SK-N-MC (cell line): ENCODE measurements at places on chromosomes 16 and 17.

- no peak for DNase-seq
These were observed 23.0 kb downstream of the SLC35G3 start for GRCh38 chr17:35170968-35171771.

- no peak for DNase-seq
These were observed 8.5 kb upstream of the COG1 start for GRCh38 chr17:73184136-73184993.

- no peak for DNase-seq
These were observed 2.8 kb downstream of the IRX5 start for GRCh38 chr16:54933281-54934011.

DNA sequence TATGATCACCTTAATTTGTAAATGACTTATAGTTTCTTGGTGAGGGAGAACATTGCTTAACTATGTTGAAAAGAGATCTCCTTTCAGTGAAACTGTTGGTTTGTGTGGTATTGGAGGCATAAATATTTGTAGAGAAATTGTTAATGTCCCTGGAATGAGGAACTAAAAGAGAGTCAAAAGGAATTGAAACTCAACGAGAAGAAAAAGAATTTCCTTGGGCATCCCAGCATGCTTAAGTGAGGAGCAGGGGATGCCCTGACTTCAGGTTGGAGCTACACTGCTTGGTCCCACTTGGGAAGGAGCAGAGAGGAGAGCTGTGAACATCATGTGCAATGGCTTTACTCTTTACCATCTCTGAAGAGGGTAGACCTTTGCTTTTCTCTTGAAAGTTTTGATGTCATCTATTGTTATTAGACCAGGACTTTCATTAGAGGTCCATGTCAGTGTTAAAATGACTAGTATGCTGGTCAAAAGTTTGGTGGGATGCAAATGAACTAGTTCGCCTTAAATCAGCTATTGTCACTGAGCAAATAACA, 21.7 kb downstream of the KRT23 start:
- DNase-seq = no peak

DNA sequence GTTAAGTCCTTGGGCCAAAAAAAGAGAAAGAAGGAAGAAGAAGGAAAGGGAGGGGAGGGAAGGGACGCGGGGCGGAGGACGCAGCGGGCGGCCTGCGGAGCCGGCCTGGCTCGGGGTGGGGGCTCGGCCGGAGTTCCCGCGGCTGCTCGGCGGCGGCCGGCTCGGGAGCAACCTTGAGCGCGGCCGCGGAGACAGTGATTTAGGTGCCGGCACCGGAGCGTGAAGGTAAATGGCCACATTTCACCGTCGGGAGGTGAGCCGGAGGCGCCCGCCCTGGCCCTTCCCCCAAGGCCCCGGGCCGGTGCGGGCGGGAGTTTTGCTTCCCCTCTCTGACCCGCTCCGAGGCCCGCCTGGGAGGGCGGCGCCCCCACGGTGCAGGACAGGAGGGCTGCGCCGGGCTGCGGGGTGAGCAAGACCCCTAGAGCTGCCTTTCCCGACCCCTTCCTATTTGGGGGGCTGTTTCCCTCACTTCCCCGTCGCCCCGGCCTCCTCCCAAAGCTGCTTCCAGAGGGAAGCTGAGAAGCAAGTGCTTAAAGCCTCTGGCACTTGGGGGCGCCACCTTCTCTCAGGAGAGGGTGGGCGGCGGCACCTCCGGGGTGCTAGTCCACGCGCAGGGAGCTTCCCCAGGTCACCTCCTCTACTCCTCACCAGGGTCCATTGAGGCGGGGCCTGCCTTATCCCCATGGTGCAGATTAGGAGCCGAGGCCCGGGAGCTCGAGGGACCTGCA, 56.5 kb downstream of the MRM1 start:
- no peak for DNase-seq

GRCh38 chr17:34254146-34254545, 939 bp upstream of the CCL2 start:
- DNase-seq = no peak

DNA sequence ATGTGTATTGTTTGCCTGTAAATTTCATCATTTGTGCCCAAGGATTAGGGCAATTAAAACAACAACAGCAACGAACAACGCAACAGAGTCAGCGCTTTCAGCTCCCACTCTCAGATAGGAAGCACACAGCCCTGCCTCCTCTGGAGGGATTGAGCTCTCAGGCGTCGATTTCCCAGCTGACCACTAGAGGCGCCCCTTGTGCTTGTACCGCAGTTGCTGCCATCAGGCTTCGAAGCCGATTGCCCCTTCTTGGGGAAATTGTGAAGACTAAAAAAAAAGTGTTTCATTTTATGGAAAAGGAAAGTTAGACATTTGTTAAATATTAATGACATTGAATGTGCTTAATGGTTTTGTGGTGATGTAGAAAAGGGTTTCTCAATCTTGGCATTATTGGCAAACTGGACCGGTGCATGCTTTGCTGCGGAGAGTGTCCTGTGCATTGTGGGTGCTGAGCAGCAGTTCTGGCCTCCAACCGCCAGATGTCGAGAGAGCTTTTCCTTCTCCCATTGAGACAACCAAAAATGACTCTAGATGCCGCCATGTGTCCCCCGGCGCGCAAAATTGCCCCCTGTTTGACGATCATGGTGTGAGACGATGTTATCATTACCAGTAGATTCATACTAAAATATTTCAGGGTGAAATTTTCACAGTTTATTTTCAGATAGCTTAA, 650.4 kb upstream of the RBFOX1 start:
- no peak for DNase-seq

- DNase-seq = no peak
These were observed 7.8 kb upstream of the TBC1D3B start for GRCh38 chr17:36184023-36184765.

GRCh38 chr16:28321700-28322411, 29.5 kb downstream of the SBK1 start:
- DNase-seq = no peak

DNA sequence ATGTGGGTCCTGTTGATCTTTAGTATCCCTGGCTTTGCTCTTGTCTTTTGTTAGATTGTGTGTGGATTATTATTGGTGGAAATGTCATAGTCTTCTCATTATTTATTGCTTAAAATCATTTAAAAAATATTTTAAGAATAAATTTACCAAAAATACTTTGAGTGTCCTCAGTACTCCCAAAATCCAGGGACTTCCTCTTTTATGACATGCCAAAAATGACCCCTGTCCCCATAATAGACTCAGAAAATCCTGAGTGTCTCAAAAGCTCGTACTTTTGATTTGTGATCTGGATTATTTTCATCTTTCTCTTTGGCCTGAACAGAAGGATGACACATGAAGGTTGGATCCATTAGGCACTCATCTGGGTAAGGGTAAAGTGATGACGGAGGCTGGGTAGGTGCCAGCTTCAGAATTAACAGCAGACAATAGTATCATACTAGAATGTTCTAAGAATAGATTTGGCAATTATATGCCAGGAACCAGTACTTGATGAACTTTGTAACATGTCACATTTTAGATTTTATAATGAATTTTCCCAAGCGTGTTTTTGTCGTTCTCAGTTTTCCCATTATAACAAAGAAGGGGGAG, 602.2 kb upstream of the CDH8 start:
- DNase-seq = no peak

GRCh38 chr16:11211977-11212797, 43.8 kb downstream of the SOCS1 start:
- DNase-seq = no peak

DNA sequence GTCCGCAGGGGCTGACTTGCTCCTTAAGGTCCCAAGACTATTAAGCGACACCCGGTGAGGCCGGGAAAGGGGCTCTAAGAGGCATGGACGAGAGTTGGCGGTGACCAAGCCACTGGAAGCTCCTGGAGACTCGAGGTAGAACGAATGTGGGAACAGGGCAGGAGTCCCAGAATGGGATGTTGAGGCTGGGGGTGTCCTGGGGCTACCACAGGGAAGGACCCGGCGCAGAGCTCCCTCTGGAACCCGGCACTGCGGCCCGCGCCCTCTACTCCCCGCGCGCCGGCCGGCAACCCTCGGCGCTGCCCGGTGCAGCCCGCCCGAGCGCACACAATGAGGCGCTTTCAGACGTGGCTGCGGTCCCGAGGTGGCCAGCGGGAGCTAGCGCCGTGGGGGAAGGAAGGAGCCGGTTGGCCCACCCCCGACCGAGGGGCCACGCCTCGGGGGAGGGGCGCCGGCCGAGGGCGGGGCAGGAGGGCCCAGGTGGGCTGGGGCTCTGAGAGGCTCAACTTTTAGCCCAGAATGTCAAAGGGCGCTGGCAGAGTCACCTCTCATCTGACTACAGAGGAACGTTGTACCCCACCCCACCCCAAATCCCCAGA, at the start of gene CHST6:
Gene CHST6, minus strand, starts transcription at position 366 of the 599 bp plus-strand sequence. CDS start 15,613 bp downstream, outside the sequence.
- no peak for DNase-seq

GRCh38 chr16:50266337-50267091, at the start of gene ADCY7:
Gene ADCY7 (plus strand): TSS chr16:50266551. CDS start chr16:50288180, 21,629 bp downstream.
- no peak for DNase-seq

DNA sequence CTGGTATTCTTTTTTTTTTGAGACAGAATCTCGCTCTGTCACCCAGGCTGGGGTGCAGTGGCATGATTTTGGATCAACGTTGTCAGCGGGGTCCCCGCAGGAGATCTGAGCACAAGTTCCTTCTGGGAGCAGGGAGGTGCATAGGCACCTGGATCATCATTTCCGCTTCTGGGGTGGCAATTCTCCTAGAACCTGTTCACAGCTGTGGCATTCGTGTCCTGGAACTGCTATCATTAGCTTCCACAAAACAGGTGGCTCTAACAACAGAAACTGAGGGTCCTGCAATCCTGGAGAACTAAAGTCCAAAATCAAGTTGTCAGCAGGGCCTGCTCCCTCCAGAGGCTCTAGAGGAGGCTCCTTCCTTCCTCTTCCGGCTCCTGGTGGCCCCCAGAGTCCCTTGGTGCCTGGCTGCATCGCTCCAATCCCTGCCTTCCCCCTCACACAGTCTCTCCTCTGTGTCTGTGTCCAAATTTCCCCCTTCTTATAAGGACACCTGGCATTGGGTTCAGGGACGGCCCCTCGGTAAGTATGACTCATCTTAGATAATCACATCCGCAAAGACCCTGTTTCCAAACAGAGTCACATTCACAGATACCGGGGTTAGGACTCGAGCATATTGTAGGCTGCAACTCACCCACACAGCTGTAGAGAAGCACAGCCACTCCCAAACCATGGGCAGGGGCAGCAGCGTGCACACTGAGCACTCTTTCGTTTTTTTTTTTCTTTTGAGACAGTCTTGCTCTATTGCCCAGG, 43.5 kb upstream of the KLHDC4 start:
- DNase-seq = no peak

- DNase-seq = no peak
These were observed 187.2 kb upstream of the CHMP6 start for GRCh38 chr17:80804466-80804865.

- DNase-seq = no peak
These were observed at the start of gene EVPLL for GRCh38 chr17:18377437-18378204. Gene EVPLL (plus strand): TSS chr17:18377778. CDS start chr17:18380938, 3,160 bp downstream.

GRCh38 chr16:17483351-17483750, 12.6 kb upstream of the XYLT1 start:
- DNase-seq = no peak

- DNase-seq = no peak
These were observed 14.0 kb downstream of the PLLP start for GRCh38 chr16:57270221-57271062.

DNA sequence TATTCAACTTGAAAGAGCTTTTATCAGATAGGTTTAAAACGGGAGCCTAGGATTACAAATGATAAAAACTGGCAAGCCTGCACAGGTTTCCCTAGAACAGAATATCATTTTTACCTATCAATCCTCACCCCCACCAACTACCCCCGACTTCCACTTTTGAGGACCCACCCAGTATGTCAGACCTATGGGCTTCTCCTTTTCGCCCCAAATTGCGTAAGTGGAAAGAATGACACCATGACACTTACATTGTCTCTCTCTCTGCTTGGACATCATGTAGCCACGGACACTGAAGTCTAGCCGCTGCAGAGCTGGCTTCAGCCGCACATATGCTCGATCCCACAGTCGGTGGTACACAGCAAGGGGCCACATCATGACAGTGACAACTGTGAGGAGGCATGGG, 7.4 kb upstream of the PSMC3IP start:
- DNase-seq = no peak

GRCh38 chr17:49333804-49334203, 28.2 kb downstream of the ZNF652 start:
- DNase-seq = no peak

- no peak for DNase-seq
These were observed 23.2 kb downstream of the SLC7A6OS start for GRCh38 chr16:68287276-68288251.

- no peak for DNase-seq
These were observed 85.8 kb downstream of the GNAO1 start for GRCh38 chr16:56277075-56277474.

GRCh38 chr16:29738514-29738913, 7.3 kb downstream of the C16orf54 start:
- no peak for DNase-seq

GRCh38 chr16:81669473-81670350, 109.4 kb upstream of the PLCG2 start:
- no peak for DNase-seq

DNA sequence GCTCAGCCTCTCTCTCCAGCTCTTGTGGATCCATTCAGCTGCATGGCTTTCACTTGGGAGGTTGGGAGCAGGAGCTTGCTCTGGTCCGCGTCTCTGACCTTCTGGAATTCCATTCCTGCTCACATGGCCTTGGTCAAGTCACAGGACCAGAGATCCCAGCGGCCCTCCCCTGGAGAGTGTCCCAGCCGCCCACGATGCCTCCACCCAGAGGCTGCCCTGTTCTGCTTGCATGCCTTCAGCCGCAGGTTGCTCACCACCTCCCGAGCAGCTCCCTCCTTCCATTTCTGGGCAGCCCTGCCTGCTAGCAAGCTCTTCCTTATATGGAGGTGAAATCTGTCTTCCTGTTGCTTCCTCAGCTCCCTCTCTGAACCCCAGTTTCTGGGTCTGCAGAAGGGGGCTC, 32.6 kb downstream of the RAI1 start:
- DNase-seq = no peak

- DNase-seq = no peak
These were observed 19.7 kb upstream of the RGS9 start for GRCh38 chr17:65117384-65118035.

DNA sequence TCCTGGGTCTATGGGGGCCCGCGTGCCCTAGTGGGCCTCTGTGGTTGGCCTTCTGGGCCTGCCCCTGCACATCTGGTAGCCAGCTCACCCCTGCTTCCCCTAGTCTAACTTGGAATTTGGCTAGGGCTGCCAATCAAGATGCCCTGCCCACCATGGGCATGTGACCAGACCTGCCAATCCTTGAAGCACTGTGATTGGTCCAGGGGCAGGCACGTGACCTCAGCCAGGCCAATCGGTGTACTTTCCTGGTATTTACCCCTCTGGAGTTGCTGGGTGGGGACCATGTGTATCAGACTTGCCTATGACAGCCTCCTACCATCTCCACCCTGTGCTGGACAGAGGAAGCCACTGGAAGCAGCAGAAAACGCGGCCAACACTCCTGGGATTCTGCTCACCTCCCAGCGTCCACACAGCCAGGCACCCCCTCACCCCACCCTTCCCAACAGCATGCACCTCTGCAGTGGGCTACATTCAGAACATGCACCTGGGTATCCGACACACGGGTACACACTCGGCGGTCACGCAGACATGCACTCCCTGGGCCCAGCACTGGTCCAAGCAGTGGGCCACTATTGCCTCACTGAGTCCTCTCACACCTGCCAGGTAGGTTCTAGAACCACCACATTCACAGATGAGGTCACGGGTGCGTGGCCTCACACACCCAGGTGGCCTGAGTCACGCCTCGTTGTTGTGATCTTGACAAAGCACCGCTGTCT, 96.9 kb downstream of the RBFOX3 start:
- DNase-seq = no peak
